ENCODE measurements at places on chromosomes 6 and 20.

DNA sequence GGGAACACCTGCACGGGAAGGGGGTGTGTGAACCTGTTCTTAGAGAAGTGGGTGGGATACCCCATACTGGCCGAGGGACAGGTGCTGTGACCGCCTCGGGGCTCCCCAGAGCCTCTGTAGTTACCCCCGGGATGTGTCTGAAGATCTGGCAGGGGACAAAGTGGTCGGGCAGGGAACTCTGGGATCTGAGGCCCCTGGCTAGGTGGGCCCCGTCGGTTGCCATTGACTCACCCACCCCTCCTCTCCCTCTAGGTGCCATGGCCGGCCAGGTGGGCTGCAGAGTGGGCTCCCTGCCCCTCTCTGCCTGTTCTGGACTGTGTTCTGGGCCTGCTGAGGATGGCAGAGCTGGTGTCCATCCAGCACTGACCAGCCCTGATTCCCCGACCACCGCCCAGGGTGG lies 4.3 kb downstream of the BIRC7 start:
- DNase-seq: no peak

DNA sequence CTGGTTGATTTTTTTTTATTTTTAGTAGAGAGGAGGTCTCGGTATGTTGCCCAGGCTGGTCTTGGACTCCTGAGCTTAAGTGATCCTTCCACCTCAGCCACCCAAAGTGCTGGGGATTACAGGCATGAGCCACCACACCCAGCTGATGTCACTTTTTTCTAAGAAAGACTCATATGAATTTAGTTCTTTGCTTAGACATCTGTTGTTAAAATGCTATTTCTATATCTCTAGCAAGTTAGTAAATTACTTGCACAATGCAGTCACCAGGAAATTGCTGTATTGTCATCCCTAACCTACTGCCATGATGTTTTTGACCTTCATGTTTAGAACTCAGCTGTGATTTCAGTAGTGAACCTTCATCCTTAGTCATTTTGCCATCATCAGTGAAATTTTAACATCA lies 5.7 kb downstream of the KDM1B start:
- DNase-seq: no peak

- DNase-seq: no peak
These were observed 1.2 kb upstream of the CD164 start for GRCh38 chr6:109383438-109383940.

GRCh38 chr6:154962753-154963152 lies 32.4 kb upstream of the TIAM2 start:
- DNase-seq: peak; percentile 71

DNA sequence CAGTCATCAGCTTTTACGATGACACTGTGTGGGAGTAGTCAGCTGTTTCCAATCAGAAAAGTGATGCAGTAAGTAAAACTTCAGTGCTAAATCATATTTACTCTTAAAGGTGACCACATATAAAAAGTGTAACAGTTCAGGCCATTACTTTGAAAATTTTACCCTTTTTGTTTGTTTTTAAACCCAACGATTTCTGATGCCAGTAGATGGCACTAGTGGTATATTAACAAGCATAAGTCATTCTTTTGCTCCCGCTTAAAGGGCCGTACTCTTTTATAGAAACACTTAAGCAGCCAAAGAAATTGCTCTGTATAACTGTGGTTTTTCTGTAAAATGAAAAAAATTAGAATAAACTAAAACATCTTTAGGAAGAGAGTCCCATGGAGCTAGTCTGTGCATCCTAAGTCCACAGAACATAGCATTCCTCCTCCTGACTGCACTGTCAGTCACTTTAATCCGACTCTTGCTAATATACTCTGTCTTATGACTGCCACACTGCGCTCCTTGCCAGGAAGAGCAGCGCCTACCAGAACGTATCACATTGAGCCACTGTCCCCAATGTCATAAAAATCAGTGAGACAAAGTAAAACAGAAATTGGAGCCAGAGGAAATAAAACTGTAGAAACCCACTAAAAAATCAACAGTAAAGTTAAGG lies 25.0 kb downstream of the HEBP2 start:
- peak; percentile 39 for DNase-seq

DNA sequence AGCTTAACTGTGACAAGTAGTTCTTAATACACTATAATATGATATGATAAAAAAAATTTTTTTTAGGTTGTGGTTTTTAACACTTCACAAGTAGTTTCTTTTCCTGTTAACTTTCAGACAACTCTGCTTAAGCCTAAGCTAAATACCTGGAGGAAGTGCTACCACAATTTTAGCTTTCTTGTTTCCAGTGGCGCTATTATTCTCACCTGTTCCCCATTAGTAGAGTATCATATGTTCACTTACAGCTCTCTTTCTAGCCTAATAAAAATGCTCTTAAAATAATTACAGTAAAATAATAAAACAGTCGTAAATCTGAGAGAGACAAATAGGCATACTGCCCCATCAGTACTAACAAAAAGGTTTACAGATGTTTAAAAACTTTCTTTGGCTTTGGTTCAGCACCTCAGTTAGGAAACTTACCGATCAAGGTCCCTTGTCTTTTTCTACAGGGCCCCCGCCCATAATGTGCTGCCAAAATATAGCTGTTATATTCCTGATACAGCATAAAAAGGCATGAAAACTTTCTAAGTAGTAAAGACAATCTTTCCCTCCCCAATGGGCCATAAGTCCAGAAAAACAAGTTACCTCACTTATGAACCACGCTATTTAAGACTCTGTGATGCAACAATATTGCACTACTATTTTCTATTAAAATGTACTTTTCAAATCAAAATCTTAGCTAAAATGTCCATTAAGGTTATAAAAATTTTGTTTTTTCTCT lies 57.9 kb downstream of the SESN1 start:
- DNase-seq: no peak

DNA sequence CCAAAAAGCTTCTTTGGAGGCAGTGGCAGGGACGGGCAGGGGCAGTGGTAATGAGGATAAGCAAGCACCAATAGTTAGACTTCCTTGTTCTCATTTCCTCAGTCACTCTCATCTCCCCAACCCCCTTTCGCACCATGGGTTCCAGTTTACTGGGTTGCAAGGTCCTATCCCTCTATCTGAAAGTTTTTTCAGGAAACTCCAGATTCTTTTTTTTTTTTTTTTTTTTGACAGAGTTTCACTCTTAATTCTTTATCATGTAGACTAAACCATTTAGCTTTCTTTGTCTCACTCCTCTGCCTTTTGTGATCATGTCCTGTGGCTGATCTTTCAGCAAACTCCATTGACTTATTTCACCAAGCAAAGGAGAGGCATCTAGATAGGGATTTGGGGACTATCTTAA lies 51.4 kb upstream of the GMDS start:
- DNase-seq: no peak

DNA sequence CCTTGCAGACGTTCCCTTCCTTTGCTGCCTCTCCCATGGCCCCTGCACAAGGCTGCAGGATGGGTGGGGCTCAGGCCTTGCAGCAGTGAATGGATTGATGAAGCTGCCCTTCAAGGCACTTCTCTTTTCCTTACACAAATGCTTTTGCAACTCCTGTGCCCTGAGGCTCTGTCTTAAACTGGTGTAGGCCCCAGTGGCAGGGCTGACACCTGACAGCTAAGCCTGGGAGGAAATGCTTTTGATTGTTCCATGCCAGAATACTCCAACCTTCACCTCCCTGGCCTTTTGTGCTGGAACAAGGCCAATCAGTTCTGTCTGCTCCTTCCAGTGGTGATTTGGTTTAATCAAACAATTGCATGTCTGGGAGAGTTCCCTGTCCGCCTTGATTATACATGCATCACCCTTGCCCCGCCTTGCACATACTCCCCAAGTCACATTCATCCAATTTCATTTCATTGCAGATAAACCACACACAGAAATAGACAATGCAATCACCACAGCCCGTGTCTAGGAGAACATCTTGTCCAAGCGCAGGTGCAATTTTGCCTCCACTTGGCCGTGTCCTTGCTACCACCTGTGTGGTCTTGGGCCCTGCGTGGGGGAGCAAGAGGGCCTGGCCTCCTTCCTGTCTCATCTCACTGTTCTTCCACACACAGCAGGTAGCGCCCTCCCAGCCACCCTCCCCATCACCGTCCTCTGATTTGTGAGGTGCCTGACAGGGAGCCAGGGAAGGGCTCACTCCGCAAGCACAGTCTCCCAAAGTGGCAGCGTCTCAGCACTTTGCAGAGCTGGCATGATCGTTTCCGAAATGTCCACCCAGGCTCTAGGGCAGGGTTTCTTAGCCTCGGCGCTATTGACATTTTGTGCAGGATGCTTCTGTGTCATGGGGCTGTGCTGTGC lies 120.4 kb downstream of the CDH26 start:
- no peak for DNase-seq

DNA sequence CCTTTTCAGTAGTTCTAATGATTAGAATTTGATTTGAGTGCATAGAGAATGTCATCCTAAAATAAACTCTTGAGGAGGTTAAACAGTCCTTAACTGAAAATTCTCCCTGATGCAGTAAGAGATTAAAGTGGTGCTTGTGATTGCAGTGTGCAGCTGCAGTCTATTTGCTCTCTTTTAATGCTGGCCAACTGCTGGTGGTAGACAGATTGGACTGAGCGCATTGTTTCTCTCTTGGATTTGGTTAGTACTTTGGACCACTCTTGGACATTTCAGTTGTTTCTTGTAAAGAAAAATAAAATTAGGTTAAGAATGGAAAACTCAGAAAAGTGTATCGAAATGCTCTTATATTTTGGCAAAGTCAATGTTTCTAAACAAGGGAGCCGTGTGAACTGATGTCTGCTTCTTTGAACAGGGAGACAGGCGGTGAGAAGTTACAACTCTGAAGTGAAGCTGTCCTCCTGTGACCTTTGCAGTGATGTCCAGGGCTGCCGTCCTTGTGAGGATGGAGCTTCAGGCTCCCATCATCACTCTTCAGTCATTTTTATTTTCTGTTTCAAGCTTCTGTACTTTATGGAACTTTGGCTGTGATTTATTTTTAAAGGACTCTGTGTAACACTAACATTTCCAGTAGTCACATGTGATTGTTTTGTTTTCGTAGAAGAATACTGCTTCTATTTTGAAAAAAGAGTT lies 127.2 kb downstream of the CD109 start:
- no peak for DNase-seq

All from foreskin keratinocyte (primary cell).